ENCODE measurements at places on chromosomes 2 and 18.

- DNase-seq, result no peak
Observed at GRCh38 chr2:240781471-240782220, 38.4 kb downstream of the KIF1A start.

DNA sequence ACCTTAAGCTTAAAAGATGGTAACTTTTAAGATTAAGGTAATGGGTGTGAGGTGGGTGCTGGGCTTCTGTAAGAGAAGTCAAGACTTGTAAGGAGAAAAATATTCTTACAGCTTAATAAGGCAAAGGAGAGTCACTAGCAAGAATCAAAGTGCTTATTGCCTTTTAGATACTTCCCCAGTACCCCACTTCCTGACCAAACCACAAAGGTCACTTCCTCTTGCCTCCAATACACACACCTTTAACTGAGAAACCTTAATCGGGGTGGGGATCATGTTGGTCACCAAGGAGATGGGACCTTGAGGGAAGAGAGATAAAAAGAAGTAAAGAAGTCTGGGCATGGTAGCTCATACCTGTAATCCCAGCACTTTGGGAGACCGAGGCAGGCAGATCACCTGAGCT, 10.6 kb upstream of the ATG16L1 start:
- no peak for DNase-seq

DNA sequence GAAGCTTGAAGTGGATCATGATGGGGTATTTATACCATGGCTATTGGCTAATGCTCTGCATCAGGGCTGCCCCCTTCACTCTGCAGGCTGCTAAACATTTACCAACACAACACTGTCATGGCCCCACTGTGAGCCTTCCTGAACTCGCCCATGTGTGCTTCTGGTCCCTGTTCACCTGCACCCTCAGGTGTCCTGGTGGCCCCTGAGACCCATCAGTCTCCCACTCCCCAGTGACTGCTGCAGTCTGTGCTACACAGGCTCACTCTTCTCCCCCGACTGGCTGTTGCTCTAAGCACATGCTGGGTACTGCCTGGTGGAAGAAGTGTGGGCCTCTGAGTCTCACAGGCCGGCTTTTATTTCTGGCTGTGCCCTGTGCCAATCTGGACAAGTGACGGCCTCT, 183.0 kb upstream of the HS6ST1 start:
- DNase-seq, result no peak

DNA sequence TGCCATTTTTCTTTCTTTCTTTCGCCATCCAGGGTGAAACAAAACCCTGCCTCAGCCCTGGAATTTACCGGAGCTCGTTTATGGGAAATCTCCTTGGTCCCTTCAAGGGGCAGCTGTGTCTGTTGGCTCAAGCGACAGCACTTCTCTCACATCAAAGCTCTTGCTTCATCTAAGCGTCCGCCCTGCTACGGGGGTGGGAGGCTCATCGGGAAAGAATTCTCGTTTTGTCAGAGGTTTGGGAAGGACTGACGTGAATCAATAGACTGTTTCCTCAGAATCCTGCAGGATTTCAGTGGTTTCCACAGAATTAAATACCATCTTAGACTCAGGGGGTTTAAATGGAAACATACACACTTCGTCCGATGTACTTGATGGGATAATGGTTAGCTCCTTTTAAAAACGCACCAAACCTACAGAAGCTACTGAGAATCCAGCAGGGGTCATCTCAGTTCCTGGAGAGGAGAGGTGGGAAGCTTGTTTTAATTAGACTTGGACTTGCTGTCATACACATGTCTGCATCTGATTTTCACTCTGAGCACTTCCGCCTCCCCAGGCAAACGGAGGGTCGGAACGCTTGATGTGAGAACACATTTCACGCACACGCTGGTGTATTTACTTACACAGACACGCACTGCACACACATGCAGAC, 91.6 kb downstream of the ASB1 start:
- no peak for DNase-seq

DNA sequence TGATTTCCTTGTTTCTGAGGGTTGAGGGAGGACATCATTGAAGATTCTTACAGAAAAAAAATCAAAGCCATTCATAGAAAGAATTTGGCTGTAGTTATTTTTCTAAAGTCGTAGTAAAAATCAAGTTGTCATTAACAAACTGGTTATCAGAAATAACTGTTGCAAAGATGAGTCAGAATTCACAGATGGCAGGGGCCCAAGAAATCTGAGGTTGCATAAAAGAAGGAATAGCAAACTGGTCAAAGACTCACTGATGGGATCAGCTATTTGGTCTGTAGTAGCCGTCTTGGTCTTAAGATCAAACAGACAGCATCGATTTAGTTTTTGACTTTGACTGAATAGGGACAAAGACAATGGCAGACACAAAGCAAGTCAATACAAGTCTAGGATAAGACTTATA, 334.3 kb downstream of the FIGN start:
- DNase-seq, result no peak

GRCh38 chr2:145464866-145465265, 944.9 kb upstream of the ZEB2 start:
- no peak for DNase-seq

GRCh38 chr2:168194784-168195522, 52.4 kb downstream of the STK39 start:
- no peak for DNase-seq

GRCh38 chr18:59467497-59467896, 108.4 kb upstream of the LMAN1 start:
- DNase-seq, result no peak

GRCh38 chr2:76821731-76822130, 700.4 kb downstream of the LRRTM4 start:
- DNase-seq, result no peak

DNA sequence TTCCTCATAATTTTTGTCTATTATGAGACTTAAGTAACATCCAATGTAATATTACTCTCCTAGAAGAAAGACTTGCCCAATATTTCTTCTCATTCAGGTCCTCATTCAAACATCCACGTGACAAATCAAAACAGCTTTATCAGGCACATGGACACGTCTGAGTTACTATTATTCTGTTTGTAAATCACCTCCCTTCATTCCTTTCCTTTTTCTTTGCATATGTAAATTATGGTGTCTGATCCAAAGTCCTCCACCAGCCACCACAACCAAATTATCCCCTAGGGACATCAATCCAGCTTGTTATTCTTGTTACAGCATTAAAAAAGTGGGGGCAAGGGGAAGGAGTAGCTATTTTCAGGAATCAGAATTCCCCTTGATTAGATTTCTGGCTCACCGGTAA, 7.1 kb downstream of the TMEM163 start:
- no peak for DNase-seq

GRCh38 chr2:180360283-180360618, 353.2 kb upstream of the CWC22 start:
- DNase-seq, result no peak

DNA sequence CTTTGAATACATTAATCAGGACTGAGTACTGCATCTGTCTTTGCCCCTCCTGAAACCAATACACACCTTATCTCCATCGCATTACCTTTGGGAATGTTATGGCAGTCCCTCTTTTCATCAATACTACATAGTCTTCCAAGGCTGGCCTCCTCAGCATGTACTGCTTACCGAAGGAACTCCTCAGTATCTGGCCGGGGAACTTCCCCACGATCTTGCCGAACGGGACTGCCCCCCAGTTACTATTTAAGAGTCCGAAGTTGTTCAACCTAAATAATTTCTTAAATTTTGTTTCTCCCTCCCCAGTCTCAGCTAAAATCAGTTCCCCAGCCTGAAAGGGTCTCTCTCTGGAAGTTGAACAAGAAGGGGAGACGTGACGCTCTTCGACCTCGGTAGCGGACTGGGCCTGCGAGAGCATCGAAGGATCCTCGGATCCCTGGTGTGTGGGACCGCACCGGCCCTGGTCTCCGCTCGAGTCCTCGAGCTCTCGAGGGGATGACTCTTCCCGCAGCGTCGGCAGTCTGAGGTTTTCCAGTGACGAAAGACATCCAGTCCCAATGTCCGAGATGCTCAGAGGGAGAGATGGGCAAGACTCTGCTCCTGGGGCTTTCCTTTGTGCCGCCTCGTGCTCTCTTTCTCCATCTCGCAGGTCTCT, 489 bp downstream of the TRMT61B start:
- peak; percentile 8 for DNase-seq

All from stimulated activated CD4-positive, alpha-beta T cell treated with anti-CD3 and anti-CD28 coated beads, Interleukin-1b, Interleukin-23, amount 100 ng/mL, for 4 hours (primary cell).